Stimulated activated CD4-positive, alpha-beta T cell treated with anti-CD3 and anti-CD28 coated beads, Interleukin-12 subunit alpha, Interleukin-12 subunit beta, amount 100 ng/mL, for 4 hours (primary cell): ENCODE measurements at places on chromosomes 13 and 19.

DNA sequence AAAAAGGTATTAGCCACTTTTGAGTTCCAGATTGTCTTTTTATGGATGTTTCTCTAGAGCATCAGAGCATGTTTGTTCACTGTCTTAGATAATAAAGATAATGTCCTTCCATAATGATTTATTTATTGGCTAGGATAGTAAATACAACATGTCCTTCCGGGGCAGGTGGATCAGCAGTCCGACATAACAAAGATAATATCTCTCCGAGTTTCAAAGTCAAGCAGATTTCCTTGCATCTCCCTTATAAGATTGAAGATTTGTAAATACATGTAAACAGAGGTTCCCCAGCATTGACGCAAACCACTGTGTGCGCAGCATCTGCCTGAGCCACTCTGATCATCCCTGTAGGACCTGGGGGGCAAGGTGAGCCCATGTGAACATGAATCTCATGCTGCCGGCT lies 8.8 kb upstream of the KLK15 start:
- DNase-seq, result no peak

- DNase-seq, result no peak
Measured at GRCh38 chr13:75656425-75656989, 20.4 kb downstream of the LMO7 start.

GRCh38 chr19:3266792-3267514 lies 42.5 kb downstream of the CELF5 start:
- DNase-seq, result no peak

GRCh38 chr13:33994198-33994597 lies 176.2 kb downstream of the RFC3 start:
- DNase-seq, result no peak

GRCh38 chr19:19460761-19461265 lies 54.5 kb downstream of the TSSK6 start:
- DNase-seq, result peak; percentile 55

GRCh38 chr13:105598529-105598928 lies 936.9 kb downstream of the EFNB2 start:
- no peak for DNase-seq

DNA sequence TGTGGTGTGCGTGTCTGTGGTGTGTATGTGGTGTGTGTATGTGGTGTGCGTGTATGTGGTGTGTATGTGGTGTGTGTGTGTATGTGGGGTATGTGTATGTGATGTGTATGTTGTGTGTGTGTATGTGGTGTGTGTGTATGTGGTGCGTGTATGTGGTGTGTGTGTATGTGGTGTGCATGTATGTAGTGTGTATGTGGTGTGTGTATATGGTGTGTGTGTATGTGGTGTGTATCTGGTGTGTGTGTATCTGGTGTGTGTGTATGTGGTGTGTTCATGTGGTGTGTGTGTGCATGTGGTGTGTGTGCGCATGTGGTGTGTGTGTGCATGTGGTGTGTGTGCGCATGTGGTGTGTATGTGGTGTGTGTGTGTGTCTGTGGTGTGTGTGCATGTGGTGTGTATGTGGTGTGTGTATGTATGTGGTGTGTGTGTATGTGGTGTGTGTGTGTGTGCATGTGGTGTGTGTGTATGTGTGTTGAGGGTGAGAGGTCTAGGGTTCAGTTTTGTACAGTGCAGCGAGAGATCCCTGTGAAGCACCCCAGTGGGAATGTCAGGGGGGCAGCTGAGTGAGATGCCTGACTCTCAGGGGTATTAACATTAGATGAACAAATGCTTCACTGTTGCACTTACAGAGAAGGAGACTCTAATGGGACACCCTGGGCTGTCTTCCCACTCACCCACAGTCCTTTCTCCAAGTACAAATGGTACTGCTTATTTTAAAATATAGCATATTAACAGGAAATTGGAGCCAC lies 61.3 kb upstream of the MEDAG start:
- DNase-seq, result no peak

DNA sequence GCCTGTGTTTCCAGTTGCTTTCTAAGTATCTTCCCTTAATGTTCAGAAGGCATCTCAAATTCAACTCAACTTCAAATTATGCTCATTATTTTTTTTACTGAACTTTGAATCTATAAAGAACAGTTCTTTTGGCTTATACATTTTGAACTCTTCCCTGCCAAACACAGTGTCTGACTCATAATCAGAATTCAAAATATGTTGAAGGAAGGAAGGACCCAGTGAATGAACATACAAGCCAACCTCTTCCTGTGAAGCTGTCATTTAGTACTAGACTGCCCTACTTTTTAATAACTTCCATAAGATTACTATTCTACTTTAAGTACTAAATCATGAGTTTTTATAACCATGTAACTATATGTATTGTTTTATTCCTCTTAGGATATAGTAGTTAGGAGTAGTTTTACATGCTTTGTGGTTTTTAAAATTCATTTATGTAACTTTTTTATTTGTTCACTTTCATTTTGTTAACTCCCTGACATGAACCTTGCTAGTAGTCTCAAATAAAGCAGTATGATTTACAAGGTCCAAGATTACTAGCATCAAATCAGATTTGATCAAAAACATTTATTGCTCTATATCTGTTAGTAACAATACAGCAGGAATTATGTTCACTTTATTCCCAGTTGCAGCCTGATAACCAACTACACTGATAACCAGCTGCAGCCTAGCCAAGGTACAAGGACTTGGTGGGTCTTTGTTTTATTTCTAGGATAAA lies 6.4 kb downstream of the NUDT15 start:
- no peak for DNase-seq

GRCh38 chr13:100209857-100210825 lies 121.2 kb downstream of the PCCA start:
- DNase-seq, result no peak

- no peak for DNase-seq
Measured at GRCh38 chr13:112652512-112653070, 37.2 kb upstream of the ATP11A start.

DNA sequence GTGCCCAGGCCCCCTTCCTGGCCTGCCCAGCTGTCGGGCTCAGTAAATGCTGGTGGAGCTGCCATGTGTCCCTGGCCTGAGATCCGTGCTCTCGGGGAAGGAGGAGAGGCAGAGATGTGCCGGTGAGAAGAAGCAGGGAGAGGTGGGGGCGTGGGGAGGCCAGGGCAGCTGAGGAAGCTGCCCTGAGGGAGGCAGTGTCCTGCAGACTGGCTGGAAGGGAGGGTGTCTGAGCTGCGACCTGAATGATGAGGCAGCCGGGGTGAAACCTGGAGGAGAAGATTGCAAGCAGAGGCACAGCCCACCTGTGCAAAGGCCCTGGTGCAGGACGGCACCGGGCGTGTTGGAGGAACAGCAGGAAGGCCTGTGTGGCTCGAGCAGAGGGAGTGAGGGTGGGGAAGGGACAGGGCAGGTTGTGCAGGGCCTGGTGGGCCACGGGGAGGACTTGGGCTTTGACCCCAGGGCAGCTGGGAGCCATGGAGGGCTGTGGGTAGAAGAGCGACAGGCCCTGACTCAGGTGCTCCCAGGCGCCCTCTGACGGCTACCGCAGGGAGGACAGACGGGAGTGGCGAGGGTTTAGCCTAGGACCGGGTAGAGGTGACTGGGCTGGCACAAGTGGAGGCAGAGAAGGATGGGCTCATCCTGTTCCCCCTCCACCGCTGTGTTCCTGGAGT lies 14.0 kb upstream of the CELF5 start:
- DNase-seq, result peak; percentile 76
